NCI-H1417 treated with DMSO at 0.1 percent for 48 hours (cell line): ENCODE measurements at places on chromosomes 16 and 17.

DNA sequence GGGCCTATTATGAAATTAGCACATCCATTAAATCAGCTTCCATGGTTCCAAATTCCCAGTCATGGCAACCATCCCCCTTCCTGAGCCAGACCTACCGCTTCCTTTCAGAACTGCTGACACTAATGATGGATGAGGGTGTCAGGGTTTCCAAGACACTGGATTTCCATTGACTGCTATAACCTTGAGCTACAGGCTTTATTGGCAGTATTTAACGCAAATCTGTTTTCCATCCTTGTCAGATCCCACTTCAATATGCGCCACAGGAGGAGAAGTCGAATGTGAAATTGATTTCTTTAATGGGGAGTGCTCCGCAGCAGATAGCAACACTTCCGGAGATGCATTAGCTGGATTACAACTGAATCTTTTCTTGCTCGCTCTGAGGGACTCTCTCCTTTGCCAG lies 197.1 kb downstream of the HS3ST4 start:
- no peak for DNase-seq

GRCh38 chr16:83974475-83974874 lies 6.4 kb downstream of the NECAB2 start:
- DNase-seq: no peak

GRCh38 chr17:62398891-62399290 lies 18.5 kb downstream of the EFCAB3 start:
- no peak for DNase-seq

- DNase-seq: no peak
Observed at GRCh38 chr17:17814162-17815061, 22.4 kb downstream of the SREBF1 start.

DNA sequence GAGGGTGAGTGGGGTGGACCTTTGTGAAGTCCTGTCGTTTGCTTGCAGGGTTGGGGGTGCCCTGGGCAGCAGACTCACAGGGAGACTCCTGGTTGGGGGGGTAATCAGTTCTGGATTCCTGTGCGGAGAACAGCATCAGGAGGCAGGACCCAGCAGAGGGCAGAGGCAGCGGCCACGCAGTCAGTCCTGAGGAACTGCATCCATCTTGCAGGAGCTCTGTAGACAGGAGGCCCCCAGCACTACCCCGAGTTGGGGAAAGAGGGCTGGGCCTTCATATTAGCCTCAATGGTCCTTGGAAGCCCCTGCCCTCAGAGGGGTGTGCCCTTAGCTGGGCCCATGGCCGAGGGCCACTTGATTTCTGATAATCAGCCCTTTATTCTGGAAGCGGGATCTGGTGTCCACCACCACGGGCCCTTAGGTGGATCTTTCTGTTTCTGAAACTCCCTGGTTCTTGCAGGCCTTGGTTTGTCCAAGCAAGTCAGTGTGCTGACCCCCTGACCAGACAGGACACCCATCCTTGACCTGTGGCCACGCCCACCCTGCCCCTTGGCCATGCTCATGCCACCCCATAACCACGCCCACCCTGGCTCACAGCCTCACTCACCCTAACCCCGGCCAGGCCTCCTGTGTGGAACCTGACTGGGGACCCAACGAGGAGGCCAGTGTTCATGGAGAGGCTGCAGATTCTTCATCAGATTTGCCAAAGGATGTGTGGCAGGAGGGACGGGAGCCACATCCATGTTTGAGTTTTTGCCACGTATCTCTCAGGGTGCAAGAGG lies 73.5 kb upstream of the CBX4 start:
- no peak for DNase-seq

GRCh38 chr17:1755252-1755826 lies 6.5 kb upstream of the SERPINF1 start:
- no peak for DNase-seq

- DNase-seq: no peak
Observed at GRCh38 chr17:81143200-81143527, 22.1 kb upstream of the PVALEF start.

GRCh38 chr17:57071991-57072944 lies 12.8 kb upstream of the AKAP1 start:
- no peak for DNase-seq

DNA sequence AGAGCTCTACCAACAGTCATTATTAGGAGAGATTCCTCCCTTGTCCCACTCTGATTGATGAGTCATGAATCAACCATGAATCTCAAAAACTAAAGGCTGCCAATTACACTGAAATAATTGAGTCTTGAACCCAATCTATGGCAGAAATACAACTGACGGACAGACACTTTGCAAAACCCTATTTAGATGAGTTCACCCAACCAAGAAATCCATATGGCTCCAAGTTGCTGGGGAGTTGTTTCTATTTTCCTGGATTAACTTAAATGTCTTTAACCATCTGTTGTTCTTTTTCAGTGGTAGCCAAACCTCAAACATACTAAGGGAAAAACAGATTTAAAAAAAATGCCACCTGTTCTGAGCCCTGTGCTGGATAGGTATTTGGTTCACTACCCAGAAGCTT lies 151.0 kb downstream of the SHISA9 start:
- no peak for DNase-seq

GRCh38 chr16:11379420-11379819 lies 34.2 kb downstream of the RMI2 start:
- DNase-seq: no peak

DNA sequence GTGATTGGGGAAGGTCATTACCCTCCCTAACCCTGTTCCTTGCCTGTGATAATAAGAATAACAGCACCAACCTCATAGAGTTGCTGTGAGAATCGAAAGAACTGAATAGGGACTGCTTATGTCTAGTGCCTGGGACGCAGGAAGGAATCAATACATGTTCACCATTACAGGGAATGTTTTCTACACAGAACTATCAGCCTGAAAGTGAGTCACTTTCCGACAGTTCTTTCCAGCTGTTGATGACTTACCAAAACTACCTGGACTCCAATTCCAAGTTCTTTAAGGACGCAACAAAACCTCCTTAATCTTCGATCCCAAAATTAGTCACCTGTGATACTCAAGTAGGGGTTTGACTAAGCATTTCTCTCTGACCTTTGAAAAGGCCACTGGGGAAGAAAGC lies 29.4 kb downstream of the ZNF423 start:
- DNase-seq: no peak

- DNase-seq: no peak
Observed at GRCh38 chr16:21283521-21284289, 5.6 kb upstream of the CRYM start.

DNA sequence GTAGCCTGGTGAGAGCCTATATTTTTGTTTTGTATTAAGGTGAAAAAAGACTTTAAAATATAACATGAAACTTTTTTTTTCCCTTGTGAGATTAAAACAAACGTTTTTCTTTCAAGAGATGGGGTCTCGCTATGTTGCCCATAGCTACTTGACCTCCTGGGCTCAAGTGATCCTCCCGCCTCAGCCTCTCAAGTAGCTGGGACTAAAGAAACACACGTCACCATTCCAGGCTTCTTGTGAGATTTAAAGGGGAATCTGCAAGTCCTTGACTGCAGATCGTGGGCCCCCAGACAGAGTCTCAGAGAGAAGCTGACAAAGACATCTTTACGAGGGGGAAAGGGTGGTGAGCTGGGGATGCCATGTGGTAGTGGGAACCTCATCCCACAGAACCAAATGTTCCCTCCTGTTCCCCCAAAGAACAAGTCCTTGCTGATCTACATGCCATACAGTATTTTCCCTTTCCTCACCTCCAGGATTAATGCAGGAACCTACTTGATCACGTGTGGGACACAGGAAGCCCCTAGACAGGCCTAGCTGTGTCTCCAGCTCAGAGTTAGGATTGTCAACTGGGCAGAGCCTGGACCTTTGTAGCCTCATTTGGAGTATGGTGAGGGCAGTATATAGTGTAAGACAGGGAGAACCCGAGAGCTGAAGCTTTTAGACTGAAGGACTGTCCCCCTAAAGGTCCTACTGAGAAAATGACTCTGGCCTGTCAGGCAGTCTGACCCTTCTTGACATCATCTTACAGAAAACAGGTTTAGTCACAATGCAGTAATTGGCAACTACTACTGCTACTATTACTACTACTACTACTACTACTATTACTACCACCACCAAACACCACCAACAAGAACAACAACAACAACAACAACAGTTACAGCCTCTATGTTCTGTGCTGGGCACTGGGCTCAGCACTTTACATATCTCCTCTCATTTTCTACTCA lies 4.1 kb downstream of the MAP3K14 start:
- DNase-seq: no peak

- no peak for DNase-seq
Observed at GRCh38 chr16:21277045-21277926, 804 bp downstream of the CRYM start.

DNA sequence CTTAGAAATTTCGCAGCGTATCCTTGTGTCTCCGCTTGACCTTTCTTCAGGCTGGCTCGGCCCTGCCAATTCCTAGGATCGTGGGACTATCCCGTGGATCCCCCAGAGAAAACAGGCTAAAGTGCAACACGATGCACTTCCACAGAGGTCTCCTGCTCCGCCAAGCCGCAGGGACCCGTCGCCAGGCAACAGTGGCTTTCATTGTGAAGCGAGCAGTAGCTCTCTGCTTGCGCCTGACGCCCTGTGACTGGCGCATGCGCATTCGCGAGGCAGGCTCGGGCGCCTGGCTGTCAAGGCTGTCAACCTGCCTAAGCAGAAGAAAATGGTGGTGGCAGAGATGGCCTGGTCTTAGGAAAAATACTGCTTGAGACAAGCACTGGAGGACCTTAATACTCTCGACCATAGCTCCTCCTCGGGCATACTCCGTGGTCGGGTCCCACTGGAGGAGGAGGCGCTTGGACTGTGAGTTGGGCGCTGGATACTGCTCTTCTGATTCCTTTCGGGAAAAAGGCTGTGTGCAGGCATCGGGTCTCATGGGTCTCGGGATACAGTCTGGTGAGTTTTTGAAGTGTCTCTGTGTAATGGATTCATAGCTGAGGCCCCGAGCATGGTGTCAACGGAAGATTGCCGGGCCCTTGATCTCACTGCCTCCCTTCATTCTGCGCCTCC lies 2336.1 kb downstream of the TP53TG3F start:
- no peak for DNase-seq

DNA sequence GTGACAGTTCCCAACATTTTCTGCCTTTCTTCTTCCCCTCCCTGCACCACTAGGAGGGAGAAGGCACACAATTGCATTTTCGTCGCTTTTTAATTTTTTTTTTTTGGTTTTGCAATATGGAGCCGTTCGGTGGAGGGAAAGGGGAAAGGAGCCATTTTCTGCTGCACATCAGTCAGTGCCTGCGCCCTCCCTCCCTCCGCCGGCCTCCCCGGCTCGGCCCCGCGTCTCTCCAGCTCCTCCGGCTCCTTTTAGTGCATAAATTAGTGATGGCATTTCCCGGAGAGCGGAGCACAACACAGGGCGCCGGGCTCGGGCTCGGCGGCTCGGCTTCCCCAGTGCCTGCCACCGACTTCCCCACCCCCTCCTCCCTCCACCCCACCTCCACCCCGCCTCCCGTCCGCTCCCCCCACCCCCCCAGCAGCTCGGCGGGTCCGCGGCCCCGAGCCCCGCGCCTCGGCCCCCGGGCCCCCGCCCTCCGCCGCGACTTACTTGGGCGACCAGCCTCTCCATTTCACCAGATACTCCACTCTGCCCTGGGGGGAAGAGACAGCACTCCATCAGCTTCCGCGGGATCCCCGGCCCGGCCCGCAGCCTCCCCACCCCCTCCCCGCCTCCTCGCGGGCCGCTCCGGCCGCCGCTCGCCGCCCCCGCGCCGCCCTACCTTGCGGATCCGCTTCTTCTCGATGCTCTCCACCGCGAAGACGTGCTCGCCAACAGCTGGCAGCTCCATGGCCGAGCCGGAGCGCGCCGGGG lies 542 bp downstream of the CBX4 start:
- DNase-seq: no peak

GRCh38 chr17:45201457-45201856 lies 20.2 kb upstream of the FMNL1 start:
- DNase-seq: no peak

GRCh38 chr17:12599186-12599920 lies 66.3 kb upstream of the MYOCD start:
- no peak for DNase-seq

- DNase-seq: peak; percentile 29
Observed at GRCh38 chr16:30075503-30076275, at the start of gene PPP4C. TSS of gene PPP4C (plus strand) at chr16:30075994. CDS start at chr16:30076378, 384 bp downstream.

- DNase-seq: no peak
Observed at GRCh38 chr17:69268543-69269014, 40.0 kb upstream of the ABCA10 start.

- DNase-seq: no peak
Observed at GRCh38 chr16:68717684-68718083, 19.4 kb upstream of the CDH1 start.

- DNase-seq: peak; percentile 16
Observed at GRCh38 chr17:34579017-34579946, at the start of gene TMEM132E. TSS of gene TMEM132E (plus strand) at chr17:34579582. CDS start at chr17:34581077, 1,495 bp downstream.

GRCh38 chr16:17362946-17363345 lies 107.8 kb downstream of the XYLT1 start:
- no peak for DNase-seq

DNA sequence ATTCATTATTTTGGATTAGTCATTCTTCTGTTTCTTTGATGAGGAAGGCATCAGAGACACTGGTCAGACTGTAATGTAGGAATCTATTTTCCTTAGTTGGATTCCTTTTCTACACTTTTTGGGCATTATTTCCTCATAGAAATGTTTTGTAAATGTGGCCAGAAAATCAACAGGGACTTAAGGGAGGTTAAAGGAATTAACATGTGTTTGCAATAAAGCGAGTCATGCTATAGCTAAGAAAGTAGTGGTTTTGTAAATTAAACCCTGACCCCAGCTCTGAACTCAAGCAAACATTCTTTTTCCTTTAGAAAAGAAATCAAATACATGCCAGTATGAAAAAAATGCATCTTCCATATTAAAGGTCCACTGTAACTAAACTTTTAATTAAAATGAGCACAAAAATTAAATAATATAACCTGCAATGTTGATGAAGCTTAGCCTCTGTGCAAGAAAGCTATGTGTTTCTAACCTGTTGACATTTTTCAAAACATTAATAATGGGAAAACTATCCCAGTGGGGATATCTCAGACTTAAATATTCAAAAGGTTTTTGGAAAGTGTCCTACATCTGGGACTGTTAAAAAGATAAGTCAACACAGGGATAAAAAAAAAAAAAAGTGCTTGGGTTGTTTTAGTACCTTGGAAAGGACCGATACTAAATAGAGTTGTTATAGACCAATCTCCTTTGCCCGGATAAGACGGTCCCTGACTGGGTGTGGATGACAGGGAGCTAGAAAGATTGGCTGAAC lies 428.0 kb downstream of the CA10 start:
- DNase-seq: no peak

- DNase-seq: no peak
Observed at GRCh38 chr16:4580250-4580649, 24.1 kb downstream of the C16orf96 start.
